ENCODE measurements at places on chromosomes 1 and 21.

DNA sequence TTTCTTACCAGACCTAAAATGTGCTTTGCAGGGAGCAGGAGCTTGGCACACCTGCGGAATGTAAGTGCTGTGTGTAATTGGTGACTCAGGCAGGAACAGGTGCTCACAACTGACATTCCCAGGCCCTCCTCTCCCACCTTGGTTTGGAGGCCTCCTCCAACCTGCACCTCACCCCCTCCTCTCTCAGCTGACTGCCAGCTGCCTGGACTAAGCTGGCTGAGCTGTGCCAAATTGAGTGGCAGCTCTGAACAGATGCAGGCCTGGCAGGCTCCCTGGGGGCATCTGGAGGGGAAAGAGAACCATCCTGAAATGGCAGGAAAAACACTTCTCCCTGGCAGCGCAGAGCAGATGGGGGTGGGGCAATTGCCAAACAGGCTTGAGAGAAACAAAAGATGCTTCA is 91.7 kb upstream of the PGBD5 start:
- DNase-seq: no peak

DNA sequence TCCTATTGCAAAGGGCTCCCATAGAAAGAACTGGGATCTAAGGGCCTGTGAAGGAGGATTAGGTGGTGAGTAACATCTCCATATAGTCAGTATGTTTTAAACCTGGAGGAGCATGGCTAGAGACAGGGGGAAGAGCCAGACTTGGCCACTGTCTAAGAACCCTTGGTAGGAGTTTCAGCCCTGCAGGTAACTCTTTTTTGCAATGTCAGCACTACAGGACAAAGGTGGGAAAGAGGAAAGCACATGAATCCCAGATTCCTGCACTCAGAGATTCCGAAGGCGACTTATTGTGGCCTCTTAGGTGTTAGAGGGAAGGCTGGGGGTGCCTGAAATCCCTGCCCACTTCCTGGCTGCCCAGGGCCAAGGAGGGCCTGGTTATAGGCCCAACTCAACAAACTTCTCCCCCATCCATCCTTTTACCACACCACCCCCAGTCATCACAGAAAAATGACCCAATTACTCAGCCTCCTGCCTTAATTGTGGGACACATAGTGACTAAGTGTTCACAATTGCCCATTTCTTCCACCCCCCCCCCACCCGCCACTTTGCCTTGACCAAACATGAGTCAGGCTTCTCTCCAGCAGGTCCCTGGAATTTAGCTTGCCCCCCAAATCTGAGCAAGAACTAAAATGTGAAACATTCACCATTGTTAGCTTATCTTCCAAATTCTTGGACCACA is 1.9 kb upstream of the NTNG1 start:
- no peak for DNase-seq

- no peak for DNase-seq
Measured at GRCh38 chr1:43947874-43948437, 1.2 kb downstream of the IPO13 start.

GRCh38 chr1:170145061-170145460 is 698 bp upstream of the NTMT2 start:
- no peak for DNase-seq

DNA sequence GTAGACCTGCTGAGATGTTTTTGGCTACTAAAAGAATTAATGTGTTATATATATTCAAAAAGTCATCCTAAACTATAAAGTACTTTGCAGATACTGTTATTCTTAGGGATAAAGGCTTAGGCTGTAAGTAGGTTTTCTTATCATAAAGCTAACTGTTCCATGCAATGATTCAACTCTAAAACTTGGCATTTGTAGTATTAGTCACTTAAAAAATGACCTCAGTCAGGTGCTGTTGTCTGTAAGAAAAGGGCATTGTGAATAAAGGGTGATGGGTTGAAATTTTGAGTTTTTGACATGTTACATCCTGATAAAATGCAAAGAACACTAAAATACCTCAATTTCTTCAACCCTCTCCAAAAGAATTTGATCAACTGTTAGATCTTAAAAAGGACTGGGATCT is 32.9 kb downstream of the ADCY10 start:
- DNase-seq: no peak

Data from CD14-positive monocyte (primary cell).